ENCODE measurements at places on chromosomes 2 and 18.

DNA sequence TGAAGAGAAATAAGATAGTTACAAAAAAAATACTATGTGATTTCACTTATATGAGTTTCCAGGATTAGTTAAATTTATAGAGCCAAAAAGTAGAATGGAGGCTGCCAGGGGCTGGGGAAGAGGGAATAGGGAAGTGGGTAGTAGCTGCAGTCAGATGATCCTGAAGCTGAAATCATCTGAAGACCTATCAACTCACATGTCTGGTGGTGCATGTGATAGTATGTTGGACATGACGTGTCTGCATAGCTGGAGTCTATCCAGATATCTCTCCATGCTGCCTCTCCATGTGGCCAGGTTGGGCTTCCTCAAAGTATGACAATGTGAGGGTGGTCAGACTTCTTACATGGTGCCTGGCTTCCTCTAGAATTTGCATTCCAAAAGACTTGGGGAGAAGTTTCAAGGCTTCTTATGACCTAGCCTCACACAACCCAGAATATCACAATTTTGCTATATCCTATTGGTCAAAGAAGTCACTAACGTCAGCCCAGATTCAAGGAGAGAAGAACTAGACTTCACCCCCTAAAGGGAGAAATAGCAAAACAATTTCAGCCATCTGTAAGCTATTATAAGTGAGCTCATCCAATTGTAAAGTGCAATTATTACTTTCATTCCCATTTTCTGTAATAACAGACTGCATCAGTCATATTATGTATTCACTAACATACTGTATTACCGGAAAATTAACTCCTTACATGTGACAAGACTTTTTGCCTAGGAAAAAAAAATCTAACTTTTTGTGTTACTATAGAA, 14.0 kb upstream of the ZNF396 start:
- no peak for DNase-seq

GRCh38 chr2:191631754-191632153, 46.2 kb upstream of the NABP1 start:
- no peak for DNase-seq

- DNase-seq, result no peak
Measured at GRCh38 chr2:176781570-176782217, 430.9 kb upstream of the HNRNPA3 start.

GRCh38 chr2:33354981-33355380, 121.5 kb upstream of the RASGRP3 start:
- no peak for DNase-seq

GRCh38 chr2:12091201-12091806, 344.9 kb downstream of the LPIN1 start:
- DNase-seq, result no peak

GRCh38 chr18:23828426-23828825, 139.2 kb downstream of the LAMA3 start:
- no peak for DNase-seq

GRCh38 chr18:51988277-51988676, 351.7 kb upstream of the DCC start:
- no peak for DNase-seq

DNA sequence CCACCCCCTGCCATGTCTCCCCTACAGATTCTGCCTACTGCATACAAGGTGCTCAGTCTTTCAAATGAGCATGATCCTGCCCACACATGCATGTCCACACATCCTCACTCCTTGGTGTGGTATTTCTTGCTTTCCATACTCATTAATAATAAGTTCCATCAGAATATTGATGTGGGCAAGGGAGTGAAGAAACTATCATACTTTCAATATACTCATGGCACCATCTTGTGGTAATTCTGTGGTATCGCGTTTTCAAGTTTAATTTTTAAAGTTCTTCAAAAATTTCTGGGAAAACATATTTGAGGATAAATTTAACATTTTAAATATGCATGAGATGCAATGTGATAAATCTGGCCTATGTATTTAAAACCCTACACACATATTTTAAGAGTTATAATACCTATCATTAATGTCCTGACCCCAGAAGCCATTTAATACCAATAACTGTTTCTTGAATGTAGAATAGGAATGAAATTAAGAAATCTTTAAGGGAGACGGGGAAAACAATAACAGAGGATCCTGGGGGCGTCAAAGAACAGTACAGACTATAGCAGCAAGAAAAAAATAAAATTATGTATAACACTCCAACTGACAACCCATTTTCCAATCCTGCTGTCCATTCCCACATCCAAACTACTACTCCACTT, 110.1 kb downstream of the ZNF385B start:
- no peak for DNase-seq

- no peak for DNase-seq
Measured at GRCh38 chr2:96579422-96579821, 42.9 kb downstream of the ARID5A start.

GRCh38 chr2:29617351-29617750, 304.0 kb downstream of the ALK start:
- DNase-seq, result no peak

GRCh38 chr2:18049325-18049724, 170.9 kb downstream of the KCNS3 start:
- no peak for DNase-seq

DNA sequence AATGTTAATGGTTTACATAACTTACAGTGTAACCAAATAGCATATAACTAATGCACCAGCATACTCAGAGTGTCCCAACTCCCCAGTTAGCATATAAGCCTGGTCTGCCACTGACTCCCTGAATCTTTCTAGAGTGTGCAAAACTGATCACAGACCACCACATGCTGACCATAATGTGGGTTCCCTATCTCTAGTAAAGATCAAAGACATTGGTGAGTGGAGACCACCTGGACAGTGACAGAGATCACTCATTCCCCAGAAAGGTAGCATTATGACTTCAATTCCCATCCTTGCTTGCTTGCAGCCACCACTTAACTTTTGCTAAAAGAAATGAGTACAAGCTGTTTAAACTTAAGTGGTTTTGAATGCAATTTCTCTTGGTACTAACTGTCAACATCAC, 39.0 kb downstream of the KANSL1L start:
- DNase-seq, result no peak

DNA sequence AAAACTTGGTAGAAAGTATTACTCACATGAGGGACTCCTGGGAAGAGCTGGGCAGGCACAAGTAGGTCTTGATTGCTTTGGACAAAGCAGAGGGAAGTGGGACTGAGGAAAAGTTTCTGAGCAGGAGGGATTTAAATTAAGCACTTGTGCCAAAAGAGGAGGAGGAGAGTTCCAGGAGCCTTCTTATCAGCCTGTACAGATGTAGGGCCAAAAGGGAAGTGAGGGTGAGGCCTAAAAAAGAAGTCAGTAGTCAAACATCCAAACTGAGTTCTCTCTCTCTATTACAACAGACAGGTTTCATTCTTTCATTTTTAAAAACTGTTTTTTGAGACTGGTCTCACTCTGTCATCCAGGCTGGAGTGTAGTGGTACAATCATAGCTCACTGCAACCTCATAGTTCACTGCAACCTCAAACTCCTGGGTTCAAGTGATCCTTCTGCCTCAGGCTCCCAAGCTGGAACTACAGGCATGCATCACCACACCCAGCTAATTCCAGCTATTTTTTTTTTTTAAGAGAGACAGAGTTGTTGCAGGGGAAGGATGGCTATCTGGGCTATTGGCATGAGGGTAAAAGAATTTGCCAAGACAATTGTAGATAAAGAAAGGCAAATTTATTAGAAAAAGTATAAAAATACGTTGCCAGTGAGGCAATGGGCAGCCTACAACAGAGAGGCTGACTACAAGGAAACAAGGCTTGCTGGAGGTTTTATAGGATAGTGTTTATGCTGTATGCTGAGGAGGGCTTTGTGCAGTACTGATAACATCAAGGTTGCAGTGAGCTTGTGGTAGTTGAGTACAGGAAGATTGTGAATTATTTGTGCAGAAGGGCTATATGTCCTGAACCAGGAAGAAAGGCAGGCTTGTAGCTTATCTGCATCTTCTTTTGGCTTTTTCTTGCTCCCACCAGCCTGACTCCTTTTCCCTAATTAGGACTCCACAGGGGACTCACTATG, 29.0 kb downstream of the CFAP210 start:
- DNase-seq, result no peak

- DNase-seq, result no peak
Measured at GRCh38 chr2:20557635-20558034, 93.3 kb downstream of the HS1BP3 start.

DNA sequence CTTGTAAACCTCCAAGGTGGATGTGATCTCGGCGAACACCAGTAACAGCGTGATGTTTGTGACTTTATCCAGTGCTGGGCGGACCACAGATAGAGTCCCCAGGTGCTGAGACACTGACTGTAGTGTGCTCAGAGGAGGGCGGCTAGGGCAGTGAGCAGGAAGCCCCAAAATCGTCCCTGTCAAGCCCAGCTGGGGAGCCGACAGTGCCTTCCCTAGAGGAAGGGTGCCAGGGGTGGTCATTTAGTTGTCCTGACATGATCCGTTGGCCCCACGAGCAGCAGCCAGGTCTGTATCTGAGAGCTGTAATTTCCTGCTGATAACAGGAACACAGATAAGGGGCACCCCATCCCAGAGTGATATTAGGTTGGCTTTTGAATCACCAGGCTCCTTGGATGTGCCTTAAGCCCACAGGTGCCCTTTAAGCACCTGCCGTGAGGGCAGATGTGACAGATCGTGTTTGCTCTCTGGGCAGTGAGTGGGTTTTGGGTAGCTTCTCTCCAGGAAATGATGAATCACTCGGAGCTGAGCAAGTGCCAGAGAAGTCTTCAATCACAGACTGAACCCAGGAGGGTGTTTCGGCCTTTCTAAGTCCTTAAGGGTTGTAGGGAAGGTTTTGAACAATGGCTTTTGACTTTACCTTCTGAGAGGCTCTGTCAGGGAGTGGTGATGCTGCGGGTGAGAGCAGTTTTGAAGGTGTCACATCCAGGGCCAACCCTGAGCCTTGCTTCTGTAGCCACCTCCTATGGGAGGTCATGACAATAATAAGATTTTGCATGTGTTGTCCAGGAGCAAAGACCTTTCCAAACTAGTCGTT, 7.7 kb downstream of the LPIN1 start:
- no peak for DNase-seq

DNA sequence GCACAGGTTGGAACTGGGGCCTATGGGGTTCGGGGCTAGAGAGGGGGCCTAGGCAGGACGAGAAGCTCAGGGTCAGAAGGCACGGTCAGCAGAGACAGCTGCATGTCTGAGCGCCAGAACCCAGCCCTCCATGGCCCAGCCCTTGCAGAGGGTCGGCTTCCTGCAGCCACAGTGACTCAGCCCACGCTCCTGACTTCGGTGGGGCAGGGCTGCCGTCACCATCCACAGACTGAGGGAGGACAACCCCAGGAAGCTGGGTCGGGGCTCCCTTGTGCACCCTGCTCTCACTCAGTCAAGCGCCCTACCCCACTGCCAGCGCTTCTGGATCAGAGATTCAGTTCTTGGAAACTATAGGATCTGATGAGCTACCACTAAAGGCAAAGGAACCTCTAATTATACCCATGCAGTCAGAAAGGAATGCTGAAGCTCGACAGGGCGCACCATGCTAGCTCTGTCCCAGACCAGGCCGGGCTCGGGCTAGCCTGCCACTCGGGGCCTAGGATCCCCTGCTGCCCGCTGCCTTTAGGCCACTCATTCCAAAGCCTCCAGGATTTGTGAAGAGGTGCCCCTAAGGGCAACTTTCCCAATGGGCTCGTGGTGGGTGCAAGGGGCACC, 3.0 kb downstream of the ACTR1B start:
- DNase-seq, result no peak

- DNase-seq, result no peak
Measured at GRCh38 chr18:10052871-10053270, 139.1 kb downstream of the VAPA start.

GRCh38 chr18:49610022-49610445, 48.2 kb downstream of the LIPG start:
- no peak for DNase-seq
